Mesendoderm (in vitro differentiated cells): ENCODE measurements at places on chromosomes 1 and 21.

GRCh38 chr21:33412832-33413519, 9.8 kb downstream of the IFNGR2 start:
- DNase-seq: peak; percentile 64

- no peak for DNase-seq
These were observed 62.2 kb downstream of the LRRC8D start for GRCh38 chr1:89883030-89883379.

DNA sequence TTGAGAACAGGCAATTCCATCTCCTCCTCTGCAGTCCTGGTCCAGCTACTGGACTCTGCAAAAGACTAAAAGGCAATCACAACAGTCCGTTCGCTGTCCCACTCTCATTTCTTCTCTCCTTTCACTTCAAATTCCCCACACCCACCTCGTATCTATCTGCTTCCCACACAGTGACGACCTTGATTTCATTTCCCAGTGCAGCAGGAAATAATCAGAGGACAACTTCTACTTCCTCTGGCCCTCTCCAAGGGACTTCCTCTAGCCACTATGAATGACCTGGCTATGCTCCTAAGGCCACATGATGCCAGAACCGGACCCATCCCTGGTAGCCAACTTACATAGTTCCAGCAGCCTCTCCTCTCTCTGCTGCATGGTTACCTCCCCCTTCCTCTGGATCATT, 8.0 kb downstream of the NOL9 start:
- no peak for DNase-seq

DNA sequence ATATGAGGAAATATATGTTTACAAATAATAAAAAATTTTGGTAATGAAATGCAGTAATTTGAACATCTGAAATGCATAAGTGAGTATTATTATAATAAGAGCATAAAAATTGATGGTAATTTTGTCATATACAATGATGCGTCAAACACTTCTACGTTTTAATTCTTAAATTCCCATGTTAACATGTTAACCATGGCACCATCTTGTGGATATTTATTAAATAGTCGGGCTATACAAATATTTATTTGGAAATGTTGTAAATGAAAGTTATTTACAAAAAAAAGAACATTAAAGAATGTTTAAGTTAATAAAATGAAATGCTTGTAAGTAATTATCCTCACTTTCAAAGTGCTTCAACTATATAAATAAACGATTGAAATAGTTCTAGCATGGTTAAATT, 57.2 kb upstream of the C1orf185 start:
- no peak for DNase-seq

DNA sequence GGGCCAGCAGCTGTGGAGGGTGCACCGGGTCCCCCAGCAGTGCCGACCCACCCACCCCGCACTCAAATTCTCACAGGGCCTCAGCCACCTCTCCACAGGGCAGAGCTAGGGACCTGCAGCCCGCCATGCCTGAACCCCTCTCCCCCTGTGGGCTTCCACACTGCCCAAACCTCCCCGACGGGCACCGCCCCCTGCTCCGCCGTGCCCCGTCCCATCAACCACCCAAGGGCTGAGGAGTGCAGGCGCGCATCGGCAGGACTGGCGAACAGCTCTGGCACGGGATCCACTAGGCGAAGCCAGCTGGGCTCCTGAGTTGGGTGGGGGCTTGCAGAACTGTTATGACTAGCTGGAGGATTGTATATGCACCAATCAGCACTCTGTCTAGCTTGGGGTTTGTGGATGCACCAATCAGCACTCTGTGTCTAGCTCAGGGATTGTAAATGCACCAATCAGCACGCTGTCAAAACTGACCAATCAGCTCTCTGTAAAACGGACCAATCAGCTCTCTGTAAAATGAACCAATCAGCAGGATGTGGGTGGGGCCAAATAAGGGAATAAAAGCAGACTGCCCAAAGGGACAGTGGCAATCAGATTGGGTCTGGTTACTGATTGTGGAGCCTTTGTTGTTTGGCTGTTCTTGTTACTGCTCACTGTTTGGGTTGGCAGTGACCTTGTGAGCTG, 12.4 kb upstream of the RCAN3 start:
- no peak for DNase-seq

GRCh38 chr1:246549665-246550064, 16.4 kb downstream of the TFB2M start:
- DNase-seq: no peak
